AG09319 (cell line): ENCODE measurements at places on chromosomes 1 and 21.

GRCh38 chr21:15064576-15065391, at the start of gene NRIP1:
NRIP1 (minus strand) TSS chr21:15065000; CDS start chr21:14968192, 96,808 bp downstream.
- peak; percentile 81 for DNase-seq

DNA sequence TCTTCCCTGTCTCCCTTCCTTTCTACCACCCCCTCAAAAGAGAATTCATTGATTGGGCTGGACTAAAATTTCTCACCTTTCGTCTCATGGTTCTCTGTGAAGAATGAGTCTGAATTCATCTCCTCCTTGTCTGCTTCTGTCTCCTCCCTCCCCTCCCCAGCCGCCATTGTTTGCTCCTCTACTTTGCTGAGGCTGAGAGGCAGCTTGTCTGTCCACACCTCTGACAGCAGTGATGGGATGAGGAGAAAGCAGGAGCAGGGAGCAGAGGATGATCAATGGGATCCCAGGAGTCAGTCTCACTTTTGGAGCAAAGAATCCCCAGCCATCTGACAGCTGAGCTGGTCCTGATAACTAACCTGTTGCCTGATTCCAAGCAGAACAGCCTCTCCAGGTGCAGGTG, 2.5 kb downstream of the ILDR2 start:
- DNase-seq: no peak

DNA sequence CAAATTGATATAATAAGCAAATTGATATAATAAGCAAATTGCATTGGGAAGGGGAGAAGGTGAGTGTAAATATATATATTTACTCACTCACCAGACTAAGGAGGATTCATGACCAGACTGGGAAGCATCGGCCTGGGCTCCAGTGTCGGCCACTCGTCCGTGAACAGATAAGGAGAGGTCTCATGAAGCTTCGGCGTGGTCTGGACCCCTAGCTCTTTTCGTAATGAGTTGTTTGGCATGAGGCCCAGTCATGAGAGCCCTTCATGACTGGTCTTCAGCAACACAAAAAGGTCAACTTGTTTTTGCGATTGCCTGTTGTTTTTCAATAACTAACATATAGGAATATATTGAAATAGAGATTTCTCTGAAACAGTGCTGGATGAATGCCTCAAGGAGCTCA, 222.9 kb upstream of the KCNK2 start:
- DNase-seq: no peak

GRCh38 chr1:47906527-47907176, 90.5 kb downstream of the TRABD2B start:
- no peak for DNase-seq

- DNase-seq: peak; percentile 12
Observed at GRCh38 chr1:34113887-34114286, 51.1 kb downstream of the CSMD2 start.

- DNase-seq: no peak
Observed at GRCh38 chr21:34770576-34770975, 101.8 kb downstream of the CLIC6 start.

GRCh38 chr1:110975265-110975664, 11.5 kb upstream of the LRIF1 start:
- no peak for DNase-seq

DNA sequence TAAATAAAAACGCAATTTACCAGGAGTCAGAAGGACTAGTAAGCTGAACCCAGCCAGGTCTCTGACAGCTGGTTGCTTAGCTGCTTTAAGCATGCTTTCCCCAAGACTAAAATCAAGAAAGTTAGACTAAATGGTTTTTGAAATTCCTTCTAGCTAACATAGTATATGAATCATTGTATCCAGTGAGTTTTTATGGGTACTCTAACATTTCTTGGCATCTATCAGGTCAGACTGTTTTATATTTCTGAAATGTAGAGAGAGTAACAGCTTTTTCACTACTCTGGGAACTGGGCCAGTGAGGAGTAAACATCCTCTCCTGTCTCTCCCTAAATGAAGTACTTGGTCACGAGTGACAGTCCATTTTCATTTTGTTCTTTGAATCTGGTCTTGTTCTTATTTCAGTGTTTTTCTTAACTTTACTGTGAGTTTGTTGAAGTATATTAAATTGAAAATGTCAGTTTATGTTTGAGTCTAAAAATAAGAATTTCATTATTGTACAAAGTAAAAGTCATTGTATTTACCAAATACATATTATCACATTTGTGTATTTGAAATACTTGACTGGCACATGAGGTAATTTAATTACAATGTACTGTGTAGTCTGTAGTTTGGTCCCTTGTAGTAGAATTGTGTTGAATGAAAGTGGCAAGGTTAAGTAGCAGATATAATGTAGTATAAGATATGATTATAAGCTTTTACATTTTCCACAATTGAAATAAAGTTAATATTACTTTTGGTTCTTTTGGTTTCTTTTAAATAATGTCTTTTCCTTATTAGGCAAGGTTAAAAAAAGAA, 47.6 kb downstream of the PKN2 start:
- DNase-seq: peak; percentile 79

DNA sequence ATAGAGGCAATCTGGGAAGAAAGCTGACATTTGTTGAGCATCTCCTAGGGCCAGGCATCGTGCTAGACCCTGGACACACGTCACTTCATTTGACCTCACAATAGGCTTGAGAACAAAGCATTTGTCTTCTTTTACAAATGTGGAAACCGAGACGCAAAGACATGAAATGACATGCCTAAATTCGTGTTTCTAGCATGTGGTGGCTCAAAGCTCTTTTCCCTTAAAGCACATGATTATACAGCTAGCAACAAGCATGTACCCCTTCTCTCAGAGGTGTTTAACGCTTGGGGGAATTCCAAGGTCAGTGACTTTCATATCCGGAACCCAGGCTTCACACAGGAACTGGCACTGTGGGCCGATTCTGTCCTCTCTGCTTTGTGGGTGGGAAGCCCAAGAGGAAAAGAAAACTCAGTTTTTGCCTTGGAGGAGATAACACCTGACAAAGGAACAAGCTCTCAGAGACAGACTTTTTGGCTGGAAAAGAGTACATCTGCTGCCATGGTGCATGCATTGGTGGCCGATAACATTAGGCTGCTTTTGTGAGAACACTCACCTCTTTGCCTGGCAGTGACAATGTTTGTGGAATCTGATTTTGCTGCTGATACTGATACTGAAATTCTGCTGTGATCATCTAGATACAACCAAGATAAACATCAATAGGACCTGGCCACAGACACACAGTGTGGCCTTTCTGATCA, 15.4 kb upstream of the CD2 start:
- DNase-seq: no peak

DNA sequence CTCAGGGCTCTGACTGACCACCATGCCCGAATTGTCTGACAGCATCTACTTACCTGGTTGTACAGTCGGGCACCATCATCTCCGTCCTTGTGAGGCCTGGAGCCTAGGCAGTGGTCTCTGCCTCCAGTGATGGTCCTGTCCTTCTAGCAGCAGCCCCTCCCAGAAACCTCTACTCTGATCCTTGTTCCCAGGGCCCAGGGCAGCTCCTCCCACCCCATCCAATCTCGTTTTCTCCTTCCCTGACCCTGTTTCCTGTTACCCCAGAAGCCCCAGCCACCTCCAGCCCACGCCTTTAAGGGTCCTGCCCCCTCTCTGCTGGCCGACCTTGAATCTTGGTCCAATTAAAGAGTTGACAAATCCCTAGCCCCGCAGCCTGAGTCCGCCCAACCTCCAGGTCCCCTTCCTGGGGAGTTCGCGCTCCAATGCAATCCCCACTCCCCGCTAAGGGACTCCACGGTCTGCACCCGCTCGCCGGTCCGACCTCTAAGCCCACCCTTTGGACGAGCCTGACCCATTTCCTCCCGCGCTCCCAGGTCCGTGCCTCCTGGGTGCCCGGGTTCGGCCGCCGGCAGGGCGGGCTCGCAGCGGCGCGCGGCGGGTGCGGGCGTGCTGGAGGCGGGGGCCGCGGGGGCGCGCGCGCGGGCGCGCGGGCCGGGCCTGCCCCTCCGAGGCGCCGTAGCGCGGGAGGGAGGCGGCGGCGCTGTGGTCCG, at the start of gene B4GALT2:
Gene B4GALT2 (plus strand): TSS at position 660 of the 710 bp plus-strand sequence. CDS start 1,951 bp downstream, outside the sequence.
- no peak for DNase-seq

GRCh38 chr1:175494011-175494554, 249.3 kb downstream of the TNR start:
- DNase-seq: no peak

- DNase-seq: peak; percentile 68
Observed at GRCh38 chr1:27418326-27419185, 26.1 kb downstream of the GPR3 start.

DNA sequence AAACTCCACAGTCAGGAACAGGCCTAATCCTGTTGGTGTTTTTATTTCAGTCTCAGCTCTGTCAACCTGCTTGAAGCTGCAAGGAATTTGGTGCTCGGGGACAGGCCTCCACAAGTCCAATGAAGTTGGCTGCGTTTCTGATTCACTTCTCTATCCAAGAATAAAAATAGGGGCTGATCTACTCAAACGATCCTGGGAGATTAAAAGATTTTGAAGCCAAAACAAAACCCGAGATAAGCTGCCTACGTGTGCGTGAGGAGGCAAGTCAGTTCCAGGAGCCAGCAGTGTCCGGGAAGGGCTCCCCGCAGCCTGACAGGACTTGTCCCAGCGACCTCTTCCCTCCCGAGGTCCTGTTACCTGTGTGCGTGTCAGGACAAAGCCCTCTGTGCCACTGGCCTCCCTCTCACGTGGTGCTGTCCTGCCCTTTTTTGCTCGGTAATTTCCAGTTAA, 98.0 kb downstream of the ETS2 start:
- DNase-seq: no peak

- DNase-seq: no peak
Observed at GRCh38 chr1:240526312-240526711, 85.6 kb downstream of the GREM2 start.

DNA sequence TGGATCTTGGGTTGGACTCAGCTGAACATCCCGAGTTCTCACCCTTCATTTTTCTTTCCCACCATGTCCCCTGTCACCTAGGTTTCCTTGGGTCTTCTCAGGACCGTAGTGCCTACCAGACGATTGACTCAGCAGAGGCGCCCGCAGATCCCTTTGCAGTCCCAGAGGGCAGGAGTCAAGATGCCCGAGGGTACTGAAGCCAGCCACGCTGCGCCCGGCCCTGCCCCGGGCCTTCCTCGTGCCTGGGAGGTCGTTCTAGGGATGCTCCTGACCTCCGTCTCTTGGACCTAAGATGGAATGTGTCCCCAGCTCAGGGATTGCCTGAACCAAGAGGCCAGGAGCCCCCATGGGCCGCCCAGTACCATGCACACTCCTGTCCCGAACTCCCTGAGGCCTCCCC, 12.0 kb upstream of the C1orf167 start:
- DNase-seq: no peak

DNA sequence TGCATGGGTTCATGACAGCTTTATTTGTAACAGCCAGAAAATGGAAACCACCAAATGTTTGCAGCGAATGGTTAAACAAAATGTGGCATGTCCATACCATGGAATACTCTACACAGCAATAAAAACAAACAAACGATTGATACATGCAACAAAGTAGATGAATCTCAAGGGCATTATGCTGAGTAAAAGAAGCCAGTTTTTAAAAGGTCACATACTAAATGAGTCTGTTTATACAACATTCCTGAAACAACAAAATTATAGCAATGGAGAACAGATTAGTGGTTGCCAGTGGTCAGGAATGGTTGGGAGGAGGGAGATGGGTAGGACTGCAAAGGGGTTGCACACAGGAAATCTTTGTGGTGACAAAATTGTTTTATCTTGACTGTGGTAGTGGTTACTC, 202.4 kb upstream of the UBE2U start:
- peak; percentile 25 for DNase-seq

GRCh38 chr1:64437453-64437852, 32.5 kb upstream of the CACHD1 start:
- DNase-seq: no peak

DNA sequence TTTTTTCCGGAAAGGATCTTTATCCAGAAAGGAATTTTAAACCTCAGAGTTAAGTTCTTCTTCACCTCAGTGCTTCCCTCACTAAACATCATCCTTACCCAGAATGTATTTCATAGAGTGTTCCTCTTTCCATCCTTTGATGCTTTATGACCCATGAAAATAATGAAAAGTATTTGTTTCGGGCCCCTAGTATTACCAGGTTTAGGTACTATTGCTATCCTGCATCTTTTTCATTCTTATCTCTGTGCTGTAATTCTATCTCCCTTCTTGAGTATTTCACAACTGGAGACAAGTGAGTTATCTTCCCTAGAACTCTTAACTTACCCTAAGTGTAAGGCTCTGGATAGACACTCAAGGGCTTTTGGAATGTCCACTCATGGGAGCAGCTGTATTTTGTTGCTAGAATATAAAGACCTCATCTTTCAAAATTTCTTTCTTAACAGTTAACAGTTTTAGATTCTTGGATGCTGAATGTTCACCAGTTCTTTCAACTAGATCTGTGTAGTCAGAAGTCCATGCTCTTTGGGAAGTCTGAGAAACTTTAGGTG, 26.2 kb downstream of the UCK2 start:
- no peak for DNase-seq

GRCh38 chr21:42229676-42230075, 10.7 kb downstream of the ABCG1 start:
- DNase-seq: no peak

GRCh38 chr1:157274698-157275534, 136.7 kb upstream of the ETV3 start:
- DNase-seq: no peak

DNA sequence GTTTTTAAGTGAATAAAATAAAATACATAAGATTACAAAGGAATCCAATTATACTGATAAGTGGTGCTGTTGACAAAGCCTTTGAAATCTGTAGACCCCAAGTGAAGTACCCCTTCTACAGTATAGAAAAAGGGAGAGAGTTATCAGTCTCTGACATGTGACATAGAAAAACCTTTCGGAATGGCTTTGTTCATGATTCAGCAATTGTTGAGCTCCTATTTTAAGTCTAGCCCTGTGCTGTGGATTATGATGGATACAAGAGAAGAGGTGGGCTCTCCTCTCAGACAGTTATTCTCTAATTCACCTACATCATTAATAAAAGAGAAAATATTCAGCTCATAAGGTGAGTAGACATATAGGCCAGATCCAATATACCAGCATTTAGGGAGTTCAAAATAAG, 53.3 kb upstream of the ITPKB start:
- DNase-seq: no peak

- DNase-seq: no peak
Observed at GRCh38 chr1:116033322-116033721, 57.0 kb downstream of the SLC22A15 start.

DNA sequence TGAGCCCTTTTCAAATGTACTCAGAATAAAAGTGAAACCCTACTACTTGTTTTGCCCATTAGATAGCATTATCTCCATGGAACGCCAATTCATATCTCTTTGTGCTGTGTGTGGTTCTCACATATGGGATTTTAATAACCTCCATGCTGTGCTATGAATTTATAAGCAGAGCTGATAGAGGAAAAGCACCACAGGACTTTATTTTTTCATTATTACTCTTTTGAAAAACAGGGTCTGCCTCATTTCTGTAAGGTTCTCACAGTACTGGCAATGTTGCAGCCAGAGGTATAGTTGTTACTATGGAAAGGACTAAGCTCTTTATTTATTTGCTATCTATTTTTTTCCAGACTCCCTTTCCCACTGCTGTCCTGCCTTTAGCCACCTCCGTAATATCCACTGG, 313.7 kb downstream of the ST6GALNAC3 start:
- DNase-seq: no peak
